ENCODE measurements at places on chromosomes 13 and 19.

- no peak for DNase-seq
Measured at GRCh38 chr13:35953537-35954206, 177.5 kb downstream of the DCLK1 start.

DNA sequence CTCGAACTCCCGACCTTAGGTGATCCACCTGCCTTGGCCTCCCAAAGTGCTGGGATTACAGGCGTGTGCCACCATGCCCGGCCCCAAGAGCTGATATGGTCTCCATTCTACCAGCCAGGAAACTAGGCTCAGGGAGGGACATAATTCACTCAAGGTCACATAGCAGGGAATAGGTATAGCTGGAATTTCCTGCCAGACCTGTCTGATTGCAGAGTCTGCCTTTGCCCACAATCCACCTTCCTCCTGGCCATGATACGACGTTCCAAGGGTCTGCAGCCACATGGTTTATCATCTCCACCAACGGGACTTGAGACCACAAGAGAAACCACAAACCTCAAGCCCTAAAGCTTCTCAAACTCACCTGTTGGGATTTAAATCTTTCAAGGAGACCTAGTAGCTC, 32.0 kb downstream of the ZNRF4 start:
- no peak for DNase-seq

DNA sequence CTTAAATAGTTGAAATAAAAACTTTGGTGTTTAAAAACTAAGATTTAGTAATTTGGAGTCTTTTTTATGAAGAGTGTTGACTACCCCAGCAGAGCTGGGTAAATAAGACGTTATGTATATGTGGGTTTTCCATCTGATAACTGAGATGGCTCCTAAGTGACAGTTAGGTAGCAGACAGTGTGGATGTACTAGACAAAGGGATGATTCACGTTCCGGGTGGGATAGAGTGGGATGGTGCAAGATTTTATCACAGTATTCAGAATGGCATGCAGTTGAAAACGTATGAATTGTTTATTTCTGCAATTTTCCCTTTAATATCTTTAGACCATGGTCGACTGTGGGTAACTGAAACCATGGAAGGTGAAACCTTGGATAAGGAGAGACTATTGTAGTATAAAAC, 50.4 kb downstream of the NAA16 start:
- no peak for DNase-seq

DNA sequence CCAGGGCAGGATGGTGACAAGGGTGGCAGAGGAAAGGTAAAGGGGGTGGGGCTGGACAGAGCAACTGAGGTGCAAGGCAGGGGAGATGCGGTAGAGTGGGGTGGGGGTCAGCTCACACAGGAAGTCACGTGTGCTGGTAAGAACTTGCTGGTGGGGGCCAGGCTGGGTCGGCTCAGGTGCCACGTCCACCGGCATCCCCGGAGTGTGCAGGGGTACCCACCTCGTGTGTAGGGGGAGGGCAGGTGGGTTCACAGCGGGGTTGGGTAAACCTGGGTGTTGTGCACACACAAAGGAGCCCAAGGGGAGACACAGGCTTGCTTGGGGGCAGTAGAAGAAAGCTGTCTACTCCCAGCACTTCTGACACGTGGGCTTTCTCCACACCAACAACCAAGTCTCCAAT, 2.9 kb downstream of the ZNF835 start:
- DNase-seq = no peak

- no peak for DNase-seq
Measured at GRCh38 chr13:48488995-48489394, 43.9 kb downstream of the RCBTB2 start.

DNA sequence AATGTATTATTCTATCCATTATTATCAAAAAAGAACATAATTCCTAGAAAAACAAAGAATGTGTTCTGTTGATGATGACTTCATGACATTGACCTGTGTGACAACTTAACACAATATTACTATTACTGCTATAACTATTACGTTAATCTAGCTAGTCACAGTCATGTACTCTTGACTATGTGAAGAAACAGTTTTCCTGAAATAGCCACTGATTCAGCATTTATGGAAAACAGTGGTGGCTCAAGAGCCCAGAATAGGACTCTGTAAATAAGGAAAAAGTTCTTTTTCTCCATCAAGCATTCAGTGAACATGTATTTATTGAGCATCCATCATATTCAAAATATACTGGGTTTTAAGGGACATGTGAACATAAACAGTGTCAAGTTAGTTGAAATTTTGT, 93.5 kb downstream of the COG6 start:
- no peak for DNase-seq

GRCh38 chr19:11204943-11205349, 7.6 kb upstream of the KANK2 start:
- peak; percentile 63 for DNase-seq

GRCh38 chr19:34480491-34480890, 1.1 kb upstream of the WTIP start:
- no peak for DNase-seq

DNA sequence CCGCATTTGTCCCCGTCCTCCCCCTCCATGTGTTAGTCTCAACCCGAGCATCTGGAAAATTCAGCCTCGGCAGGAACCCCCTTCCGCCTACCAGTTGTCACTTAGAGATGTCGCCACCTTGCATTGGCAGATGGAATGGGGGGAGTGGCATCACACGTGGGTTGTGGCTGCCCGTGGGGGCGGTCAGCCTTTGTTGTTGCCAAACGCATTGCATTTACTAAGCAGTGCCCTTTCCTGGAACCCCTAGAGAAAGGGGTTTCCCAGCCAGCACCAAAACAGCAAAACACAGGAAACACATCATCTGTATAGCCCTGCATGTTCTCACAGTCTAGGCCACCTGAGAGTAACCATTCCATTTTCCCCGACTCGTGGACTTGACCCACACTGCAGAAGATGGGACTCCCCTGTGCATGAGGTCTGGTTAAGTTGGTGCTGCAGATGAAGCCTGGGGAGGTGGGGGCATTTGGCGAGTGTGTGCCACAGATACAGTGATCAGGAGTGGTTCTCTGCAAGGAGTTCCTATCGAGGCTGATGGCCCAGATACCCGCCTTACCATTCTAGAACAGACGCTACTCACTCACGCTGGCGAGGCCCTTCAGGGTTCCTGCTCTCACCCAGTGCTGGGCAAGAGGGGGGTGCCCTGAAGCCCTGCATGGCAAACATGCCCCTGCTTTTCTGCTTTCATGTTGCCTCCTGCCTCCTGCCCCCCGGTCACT, 38.3 kb downstream of the TMED1 start:
- DNase-seq = no peak

DNA sequence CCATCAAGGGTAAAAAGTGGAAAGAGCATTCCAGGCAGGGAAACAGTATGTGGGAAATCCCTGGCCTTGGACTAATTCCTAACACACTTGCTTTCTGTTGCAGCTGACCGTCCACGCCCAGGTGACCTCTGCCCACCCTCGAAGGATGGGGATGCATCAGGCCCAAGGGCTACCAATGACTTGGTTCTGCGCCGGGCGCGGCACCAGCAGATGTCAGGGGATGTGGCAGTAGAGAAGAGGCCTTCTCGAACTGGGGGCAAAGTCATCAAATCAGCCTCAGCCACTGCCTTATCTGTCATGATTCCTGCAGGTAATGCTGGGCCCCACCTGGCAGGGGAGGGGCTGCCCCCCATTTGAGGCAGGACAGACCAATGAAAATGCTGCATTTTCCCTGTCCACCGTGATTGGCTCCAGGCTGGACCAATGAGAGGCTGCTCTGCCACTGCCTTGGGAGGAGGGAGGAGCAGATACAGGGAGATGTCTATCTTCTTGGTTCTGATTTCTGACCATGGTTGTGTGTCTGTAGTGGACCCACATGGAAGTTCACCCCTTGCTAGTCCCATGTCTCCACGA, 12.6 kb downstream of the DNASE2 start:
- no peak for DNase-seq

- DNase-seq = no peak
Measured at GRCh38 chr13:65592731-65593130, 1637.4 kb downstream of the PCDH9 start.

GRCh38 chr19:1028062-1028926, 1.9 kb downstream of the CNN2 start:
- no peak for DNase-seq

GRCh38 chr19:54439174-54439851, 9.7 kb upstream of the LENG8 start:
- no peak for DNase-seq

DNA sequence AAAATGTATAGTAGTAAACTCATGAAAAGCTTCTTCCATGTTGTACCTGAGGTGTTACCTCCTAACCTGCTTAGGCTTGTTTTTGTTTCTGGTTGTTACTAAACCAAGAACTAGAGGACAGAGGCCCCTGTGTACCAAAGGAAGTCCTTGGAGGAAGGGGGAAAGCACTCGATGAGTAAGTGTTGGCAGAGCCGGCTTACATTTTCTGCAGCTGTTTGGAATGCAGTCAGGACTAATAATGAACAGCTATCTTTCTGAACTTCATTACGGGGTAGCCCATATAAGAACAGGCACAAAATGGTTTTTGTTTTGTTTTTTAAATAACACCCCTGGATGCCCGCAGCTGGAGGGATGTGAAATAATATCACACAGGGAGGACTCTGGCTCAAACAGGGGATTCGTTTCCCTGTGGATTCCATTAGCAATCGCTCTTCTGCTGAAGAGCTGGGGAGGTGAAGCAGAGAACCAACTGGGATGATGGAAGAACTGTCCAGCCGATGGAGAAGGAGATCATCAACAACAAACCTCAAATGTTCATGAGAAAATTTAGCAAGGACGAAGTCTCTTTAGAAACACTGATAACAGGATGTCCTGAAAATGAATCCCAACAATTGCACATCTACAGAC, 214.2 kb upstream of the MAB21L1 start:
- no peak for DNase-seq

- no peak for DNase-seq
Measured at GRCh38 chr13:46864941-46865340, 31.9 kb downstream of the HTR2A start.

DNA sequence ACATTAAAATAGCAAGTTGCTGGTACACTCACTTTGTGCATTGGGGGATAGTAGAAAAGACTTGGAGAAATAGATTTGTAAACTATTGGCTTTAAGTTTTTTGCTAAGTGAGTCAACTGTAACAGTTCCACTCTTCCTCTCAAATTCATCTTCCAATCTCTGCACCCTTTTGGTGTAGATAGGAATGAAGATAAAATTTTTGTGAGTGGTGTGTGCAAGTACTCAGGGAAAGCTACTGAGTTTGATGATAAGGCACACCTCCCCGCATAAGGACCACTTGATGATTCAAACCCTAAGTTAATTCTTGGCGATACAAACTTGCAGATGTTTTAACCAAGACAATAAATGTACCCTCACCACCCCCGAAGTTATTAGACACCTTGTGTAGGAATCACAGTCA, 168.3 kb upstream of the SLITRK1 start:
- no peak for DNase-seq

GRCh38 chr13:106246242-106246641, 289.2 kb downstream of the EFNB2 start:
- no peak for DNase-seq

GRCh38 chr13:111034811-111035210, 80.3 kb upstream of the ARHGEF7 start:
- no peak for DNase-seq

DNA sequence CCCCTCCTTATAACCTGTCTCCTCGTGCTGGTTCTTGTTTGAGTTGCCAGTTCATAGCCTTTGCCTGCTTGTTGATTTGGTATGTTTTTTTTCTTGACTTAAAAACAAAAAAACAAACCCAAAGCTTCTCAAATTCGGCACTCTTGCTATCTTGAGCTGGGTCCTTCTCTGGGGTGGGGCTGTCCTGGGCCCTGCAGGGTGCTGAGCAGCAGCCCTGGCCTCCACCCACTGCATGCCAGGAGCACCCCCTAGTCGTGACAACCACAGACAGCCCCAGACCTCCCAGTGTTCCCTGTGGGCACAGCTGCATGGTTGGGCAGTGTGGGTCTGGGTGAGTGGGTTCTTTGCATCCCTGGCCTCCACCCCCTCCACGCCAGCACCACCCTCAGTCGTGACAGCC, 27.8 kb downstream of the KDM4B start:
- no peak for DNase-seq

GRCh38 chr13:85373322-85373721, 425.9 kb downstream of the SLITRK6 start:
- DNase-seq = no peak

DNA sequence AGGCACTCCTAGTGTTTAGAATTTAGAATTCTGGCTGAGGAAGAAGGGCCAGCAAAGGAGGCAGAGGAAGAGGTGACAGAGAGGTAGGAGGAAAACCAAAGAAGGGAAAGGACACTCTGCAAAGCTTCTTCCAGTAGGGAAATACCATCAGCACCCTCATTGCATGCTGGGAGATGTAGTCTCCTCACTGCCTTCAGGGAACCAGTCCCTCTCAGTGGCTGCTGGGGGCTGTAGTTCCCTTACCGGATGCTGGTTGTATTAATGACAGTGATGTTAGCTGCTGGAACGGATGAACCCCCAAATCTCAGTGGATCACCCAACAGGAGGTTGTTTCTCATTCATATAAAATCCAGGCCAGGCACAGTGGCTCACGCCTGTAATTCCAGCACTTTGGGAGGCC, 10.1 kb downstream of the GRIN2D start:
- DNase-seq = peak; percentile 41

DNA sequence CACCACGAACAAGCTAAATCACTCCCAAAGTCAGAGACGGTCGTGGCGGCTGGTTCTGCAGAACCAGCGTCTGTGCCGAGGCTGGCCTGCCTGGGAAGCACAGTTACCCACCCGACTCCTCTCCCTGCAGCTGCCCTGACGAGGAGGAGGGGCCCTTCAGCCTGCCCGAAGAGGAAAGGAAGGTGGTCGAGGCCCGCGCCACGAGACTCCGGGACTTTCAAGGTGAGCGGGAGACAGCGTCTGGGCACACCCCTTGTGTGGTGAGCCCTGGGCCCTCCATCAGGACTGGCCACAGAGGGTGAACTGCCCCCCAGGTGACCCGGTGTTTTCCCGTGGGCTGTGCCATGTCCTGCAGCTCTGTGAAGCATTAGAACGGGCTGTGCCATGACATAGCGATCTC, 29.1 kb downstream of the PEX11G start:
- no peak for DNase-seq
